Fibroblast of villous mesenchyme (primary cell): ENCODE measurements at places on chromosomes 4 and X.

- DNase-seq = no peak
Observed at GRCh38 chr4:44727471-44727870, 1.1 kb upstream of the GNPDA2 start.

DNA sequence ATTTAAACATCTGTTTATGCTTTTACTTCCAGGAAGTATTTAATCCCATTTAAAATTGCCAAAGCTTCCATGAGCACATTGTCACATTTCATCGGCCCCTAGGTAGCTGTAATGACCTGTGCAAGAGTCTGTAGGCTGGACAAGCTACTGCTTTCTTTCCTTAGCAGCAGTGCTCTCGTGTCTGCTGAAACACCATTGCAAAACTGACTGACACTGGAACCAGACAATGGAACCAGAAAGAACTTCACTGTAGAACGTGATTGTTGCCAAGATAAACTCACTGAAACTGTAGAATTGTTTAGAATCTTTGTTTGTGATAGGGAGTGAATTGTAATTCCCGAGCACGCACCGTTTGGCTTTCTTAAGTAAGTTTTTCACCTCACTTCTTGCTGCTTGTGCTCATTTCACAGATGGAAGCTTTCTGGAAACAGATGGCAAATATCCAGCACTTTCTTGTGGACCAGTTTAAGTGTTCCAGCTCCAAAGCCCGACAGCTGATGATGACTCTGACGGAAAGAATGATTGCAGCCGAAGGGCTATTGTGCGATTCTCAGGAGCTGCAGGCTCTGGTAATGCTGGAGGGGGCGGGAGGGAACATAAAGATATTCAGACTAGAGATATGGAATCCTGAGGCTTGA lies 36.9 kb downstream of the EVC start:
- peak; percentile 96 for DNase-seq

GRCh38 chr4:150619042-150619441 lies 37.1 kb downstream of the MAB21L2 start:
- DNase-seq = peak; percentile 17

- no peak for DNase-seq
Observed at GRCh38 chrX:29318012-29318411, 730.8 kb downstream of the IL1RAPL1 start.

- no peak for DNase-seq
Observed at GRCh38 chr4:6941796-6942195, 32.2 kb downstream of the TBC1D14 start.

GRCh38 chr4:120761070-120761469 lies 161.5 kb downstream of the PRDM5 start:
- no peak for DNase-seq

DNA sequence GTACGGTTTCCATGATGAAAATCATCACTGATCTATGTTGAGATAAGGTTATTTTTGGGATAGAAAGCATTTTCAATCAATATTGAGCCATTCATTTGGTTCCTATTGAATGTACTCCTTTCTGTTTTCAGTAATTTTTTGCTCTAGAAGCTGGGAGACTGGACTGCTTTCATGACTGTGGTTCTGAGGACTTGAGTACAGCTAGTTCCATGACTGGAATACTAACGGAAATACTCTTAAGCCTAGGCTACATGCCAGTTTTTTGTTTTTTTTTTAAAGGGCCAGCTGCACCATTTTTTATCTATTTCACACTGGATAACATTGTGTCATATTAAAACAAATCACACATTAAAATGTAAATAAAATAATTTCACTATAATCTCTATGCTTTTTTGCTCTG lies 16.7 kb downstream of the PRR32 start:
- DNase-seq = no peak

DNA sequence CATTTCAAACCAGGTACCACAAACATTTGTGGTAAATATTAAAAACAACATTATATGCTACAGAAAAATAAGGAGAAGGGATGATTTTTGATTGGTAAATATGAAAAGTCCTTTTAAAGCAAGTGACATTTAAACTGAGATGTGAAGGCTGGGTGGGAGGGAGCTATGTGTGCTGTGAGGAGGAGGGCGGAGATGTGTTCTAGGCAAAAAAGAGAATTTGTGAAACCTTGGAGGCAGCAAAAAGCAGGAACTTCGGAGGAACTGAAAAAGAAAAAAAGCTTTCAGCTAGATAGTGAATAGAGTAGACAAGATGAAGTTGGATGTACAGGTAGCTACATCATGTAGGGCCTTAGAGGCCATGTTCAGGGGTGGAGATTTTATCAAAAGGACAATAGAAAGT lies 10.1 kb upstream of the ARAP2 start:
- DNase-seq = no peak

GRCh38 chr4:54626113-54626512 lies 31.6 kb upstream of the KIT start:
- DNase-seq = no peak

GRCh38 chr4:95394752-95395306 lies 153.9 kb downstream of the UNC5C start:
- DNase-seq = no peak

DNA sequence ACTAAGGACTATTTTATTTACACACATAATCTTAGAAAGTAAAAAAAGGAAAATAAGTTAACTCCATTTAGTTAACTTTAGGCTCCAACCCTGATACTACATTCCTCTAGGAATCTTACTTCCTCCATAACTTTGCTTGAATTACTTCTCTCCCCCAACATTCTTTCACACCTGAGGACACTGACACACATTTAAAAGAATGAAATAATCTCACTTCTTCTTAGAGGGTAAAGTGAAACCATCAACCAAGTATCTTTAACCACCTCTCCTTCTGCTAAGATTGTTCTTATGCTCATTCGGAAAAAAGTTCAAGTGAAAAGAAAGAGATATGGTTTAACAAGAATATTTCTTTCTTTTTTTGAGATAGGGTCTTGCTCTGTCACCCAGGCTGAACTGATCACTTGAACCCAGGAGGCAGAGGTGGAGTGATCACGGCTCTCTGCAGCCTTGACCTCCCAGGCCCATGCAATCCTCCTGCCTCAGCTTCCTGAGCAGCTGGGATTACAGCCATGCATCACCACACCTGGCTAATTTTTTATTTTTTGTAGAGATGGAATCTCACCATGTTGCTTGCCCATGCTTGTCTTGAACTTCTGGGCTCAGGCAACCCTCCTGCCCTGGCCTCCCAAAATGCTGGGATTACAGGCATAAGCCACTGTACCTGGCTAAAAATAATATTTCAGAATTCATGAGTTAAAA lies 28.5 kb downstream of the SLC25A4 start:
- DNase-seq = no peak

GRCh38 chr4:187711586-187711985 lies 284.0 kb upstream of the ZFP42 start:
- no peak for DNase-seq

- peak; percentile 22 for DNase-seq
Observed at GRCh38 chr4:89586864-89587263, 250.1 kb downstream of the SNCA start.

GRCh38 chr4:80010316-80010715 lies 62.7 kb downstream of the ANTXR2 start:
- DNase-seq = no peak

DNA sequence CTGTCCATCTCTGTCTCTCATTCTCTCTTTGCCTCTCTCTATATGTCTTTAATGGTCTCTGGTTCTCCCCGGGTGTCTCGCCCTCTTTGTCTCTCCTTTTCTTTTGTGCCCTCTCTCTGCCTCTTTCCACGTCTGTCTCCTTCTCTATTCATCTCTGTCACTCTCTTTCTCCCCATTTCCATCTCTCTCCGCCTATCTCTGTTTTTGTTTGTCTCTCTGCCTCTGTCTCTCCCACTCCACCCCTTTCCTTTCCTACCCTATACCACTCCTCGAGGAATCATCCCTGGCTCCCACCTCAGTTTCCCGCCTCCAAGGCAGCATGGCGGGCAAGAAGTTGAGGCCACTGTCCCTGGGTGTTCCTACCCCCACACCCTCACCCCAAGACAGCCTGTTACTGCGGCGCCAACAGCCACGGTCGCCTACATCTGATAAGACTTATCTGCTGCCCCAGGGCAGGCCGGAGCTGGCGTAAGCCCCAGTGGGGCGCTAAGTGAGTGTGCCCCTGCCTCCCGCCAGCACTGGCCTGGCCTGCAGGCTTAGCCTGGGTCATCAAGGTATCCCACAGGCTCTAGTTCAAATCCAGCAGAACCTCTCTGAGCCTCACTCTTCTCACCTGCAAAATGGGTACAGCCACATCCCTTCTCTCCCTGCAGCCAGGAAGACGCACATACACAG lies 713 bp upstream of the GATA1 start:
- no peak for DNase-seq

DNA sequence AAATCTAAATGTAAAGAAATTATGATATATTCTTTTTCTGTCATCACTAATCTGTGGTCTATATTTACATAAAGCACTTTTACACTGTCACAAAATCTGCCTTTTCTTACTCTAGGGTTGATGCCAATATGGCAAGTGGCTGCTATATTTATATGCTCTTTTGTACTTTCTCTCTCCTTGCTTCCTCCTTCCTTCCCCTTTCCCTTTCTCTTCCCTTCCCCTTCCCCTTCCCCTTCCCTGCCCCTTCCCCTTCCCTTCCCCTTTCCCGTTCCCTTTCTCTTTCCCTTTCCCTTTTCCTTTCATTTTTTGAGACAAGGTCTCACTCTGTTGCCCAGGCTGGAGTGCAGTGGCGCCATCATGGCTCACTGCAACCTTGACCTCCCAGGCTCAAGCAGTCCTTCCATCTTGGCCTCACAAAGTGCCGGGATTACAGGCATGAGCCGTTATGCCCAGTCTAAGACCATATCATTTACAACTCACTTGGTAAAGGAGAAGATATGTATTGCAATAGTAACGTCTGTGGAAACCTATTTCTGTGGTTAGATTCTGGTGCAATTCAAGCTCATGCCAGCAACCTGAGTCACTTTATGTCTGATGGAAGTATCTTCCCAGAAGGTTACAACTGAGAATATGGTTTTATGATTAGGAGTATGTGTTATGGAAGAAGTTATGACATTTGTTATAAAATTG lies 13.9 kb upstream of the PLAC8 start:
- peak; percentile 88 for DNase-seq

GRCh38 chrX:123869488-123869887 lies 9.6 kb downstream of the XIAP start:
- peak; percentile 20 for DNase-seq

- DNase-seq = peak; percentile 20
Observed at GRCh38 chr4:72418458-72418857, 150.6 kb downstream of the ADAMTS3 start.

DNA sequence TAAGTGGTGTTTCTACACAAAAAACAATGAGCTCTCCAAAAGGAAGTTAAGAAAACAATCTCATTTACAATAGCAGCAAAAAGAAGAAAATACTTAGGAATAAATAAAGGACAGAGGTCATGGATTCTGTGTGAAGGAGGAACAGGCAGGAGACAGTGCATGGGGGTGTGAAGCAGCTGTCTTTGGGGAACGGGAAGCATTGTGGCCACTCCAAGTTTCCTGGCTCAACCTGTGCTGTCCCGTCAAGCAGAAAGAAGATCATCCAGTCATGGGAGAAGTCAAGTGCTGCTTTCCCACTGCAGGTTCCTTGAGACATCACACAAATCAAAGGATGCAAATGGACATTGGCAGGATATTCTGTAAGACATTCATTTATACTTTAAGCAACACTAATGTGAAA lies 66.1 kb upstream of the MAML3 start:
- no peak for DNase-seq

GRCh38 chr4:185956544-185956940 lies 112.4 kb upstream of the TLR3 start:
- DNase-seq = no peak

GRCh38 chr4:2931512-2932301 lies 31.5 kb downstream of the NOP14 start:
- no peak for DNase-seq

DNA sequence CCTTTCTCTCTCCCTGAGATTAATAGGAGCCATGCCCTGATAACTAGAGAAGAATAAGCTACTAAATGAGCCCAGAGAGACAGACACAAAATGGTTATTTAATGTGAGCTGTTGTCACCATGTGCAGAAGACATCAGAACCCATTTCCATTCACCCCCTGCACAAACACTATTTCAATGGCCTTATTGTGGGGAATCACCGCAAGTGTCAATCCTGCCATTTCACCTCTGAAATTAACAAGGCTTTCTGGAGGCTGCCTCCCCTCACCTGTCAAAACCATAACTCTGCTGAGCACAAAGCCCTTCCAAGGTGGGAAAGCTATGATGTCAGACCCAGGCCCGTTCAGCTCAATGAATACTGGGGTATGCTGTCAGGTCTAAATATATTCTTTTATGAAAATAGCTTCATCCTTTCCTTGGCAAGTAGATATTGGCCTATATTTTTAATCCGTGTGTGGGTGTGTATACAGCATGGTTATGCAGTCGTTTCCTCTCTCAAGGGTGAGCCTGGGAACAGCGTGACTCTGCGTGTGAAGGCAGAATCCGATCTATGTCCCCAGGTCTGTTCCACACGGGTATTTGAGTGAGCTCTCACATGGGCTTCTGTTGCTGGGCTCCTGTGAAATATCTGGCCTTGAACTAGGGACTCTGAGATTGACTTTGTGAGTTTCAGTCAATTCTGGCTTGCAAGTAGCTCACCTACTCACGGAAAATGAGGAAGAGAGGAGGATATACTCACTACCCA lies 266.3 kb downstream of the FBXW7 start:
- DNase-seq = no peak

GRCh38 chr4:114512595-114513295 lies 85.9 kb upstream of the UGT8 start:
- DNase-seq = no peak

DNA sequence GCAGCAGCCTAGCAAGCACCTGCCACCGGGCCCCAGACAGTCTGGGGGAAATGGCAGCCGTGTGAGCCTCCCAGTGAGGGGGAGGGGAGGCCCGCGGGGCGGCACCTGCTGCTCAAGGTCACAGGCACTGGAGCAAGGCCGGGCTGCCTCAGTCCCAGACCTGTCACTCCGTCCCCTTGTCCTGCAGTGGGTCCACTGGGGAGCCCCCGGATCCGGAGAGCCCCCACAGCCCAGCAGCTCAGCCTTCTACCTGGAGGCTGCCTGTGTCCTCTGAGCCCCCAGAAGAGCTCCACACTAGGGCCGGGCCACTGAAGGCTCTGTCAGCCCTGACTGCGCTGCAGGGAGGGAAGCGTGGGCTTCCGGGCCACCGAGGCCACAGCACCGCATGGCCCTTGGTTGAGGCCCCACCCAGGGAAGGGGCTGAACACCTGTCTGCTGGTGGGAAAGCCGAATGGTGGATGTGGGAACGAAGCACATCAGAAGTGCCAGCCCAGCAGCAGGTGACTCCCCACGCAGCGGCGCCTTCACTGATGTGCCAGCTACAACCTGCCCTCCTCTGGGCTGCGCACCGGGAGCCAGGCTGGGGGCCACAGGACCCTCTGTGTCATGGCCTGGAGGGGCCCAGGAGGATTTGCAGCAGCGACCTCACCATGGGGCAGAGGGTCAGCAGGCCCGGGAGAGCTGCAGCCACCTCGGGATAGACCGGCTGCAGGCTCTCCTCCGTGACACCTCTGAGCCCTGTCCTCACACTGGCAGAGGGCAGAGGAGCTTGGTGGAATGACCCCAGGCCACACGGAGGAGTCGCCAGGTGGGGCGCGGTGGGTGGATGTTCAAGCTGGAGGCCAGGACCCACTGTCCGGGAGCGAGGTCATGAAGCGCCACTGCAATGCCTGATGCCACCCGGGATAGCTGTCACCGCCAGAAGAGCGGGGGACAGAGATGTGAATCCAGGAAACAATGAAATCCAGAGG lies 35.0 kb upstream of the MXD4 start:
- DNase-seq = no peak
